ENCODE measurements at places on chromosomes 12 and 14.

DNA sequence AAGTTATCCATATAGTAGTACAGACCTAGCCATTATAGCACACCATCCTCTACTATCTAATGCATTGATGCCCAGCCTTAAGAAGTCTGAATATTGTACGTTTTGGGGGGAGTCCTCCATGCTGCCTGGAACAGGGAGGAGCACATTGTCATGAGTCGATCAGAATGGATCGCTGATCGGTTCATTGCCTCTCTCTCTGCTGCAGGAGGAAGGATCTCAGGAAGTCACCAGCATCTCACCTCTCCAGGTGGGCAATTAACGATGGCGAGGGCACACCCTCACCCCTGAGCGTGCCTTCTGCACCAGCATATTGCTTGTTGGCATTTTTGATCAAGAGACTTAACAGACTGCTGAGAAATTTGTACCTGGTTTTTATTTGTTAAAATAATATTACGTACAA, 11.5 kb downstream of the CCND2 start:
- DNase-seq, result no peak

- DNase-seq, result no peak
Observed at GRCh38 chr14:88188745-88189416, 134.2 kb downstream of the KCNK10 start.

DNA sequence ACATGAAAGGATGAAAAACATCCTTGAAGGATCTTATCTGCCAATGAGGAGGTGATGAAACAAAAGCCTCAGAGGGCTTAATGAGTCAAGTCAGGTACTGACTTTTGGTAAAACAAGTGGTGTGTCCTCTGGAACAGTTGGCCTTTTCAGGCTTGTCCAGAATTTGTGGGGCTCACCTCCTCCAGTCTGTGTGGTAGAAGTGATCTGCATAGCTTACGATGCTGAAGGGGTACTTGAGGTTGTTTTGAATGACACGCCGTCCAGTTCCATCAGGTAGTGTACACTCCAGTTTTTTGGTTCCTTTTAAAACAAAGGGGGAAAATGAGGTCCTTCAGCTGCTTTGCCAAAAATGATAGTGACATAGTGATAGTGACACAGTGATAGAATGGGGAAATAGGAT, 17.0 kb downstream of the RTRAF start:
- no peak for DNase-seq

GRCh38 chr12:15931590-15932053, 20.5 kb downstream of the DERA start:
- DNase-seq, result no peak

DNA sequence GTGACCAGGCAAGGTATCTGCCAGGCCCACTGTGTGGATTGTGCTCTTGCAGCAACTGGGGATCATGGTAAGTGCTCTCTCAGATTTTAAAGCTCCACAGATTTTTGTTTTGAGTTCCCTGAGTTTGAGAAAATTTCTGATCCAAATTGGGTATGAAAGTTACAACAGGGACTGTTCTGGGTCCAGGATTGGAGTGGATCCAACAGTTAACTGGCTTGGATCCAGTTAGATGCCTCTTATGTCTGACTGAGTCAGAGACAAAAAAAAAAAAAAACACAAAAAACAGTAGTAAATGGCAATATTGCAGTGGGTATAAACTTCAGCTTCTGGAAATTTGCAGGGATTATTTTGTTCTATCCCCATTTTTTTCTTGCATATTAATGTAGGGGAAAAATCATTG, 598.8 kb downstream of the C12orf50 start:
- no peak for DNase-seq

Data from GM12864 (cell line).